NCI-H187 treated with DMSO at 0.1 percent for 48 hours (cell line): ENCODE measurements at places on chromosomes 1 and 21.

- DNase-seq: no peak
These were observed 12.9 kb downstream of the TRABD2B start for GRCh38 chr1:47984175-47984789.

GRCh38 chr1:232046451-232047306 lies 420.1 kb downstream of the DISC1 start:
- DNase-seq: no peak

- DNase-seq: no peak
These were observed 84.0 kb downstream of the MAN1C1 start for GRCh38 chr1:25700626-25701025.

GRCh38 chr1:24632832-24633175 lies 10.3 kb upstream of the SRRM1 start:
- DNase-seq: no peak

DNA sequence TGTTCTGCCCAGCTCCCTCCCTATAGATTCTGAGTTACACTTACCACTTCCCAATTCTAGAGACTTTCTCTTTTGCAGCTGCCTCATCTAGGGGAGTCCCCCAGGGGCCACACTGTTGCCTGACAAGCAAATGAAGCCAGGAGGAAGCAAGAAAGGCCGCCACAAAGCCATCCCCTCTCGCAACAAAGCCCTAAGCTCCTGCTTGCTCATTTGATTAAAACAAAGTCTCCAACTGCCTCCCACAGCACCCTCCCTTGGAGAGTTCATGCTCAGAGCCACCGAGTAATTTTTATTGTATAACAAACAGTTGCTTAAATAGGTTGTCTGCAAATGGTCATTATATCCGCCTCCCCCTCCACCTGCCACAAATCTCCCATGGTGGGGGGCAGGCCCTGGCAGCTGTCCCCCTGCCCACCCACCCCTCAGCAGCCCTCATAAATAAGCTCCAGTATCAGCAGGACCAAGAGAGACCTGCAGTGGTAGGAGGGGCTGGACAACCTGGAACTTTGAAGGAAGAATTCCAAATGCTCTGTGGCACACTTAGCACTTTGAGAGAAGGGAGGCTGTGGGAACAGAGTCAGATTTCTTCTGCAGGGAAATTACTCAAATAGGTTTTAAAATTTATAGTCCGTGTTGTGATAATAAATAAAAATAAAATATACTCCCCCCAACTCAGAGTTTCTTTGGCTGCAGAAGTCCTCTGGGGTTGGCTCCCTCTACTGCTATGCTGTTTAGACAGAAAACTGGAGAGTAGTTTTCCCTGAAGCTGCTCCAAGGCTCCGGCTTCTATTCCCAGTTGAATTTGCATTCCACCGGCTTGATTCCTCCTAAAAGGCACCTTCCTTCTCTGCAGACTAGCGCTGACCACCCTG lies 237.5 kb downstream of the TTLL7 start:
- no peak for DNase-seq

DNA sequence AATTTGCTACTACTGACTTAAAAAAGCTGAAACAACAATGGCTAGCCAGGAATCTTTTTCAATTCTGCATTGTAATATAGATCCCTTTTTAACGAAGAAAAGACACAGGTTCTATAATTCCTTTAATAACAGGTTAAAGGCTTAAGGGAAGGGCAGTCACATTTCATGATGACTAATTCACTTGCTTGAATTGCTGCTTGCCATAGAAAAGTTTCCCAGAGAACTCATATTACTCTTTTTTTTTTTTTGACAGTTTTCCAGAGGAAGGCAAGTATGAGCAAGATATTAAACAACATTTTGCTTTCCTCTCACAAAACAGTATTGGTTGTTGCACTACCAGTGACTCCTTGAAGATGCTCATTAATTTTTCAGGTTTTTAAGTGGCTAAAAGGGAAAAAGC lies 60.9 kb downstream of the IL23R start:
- no peak for DNase-seq

DNA sequence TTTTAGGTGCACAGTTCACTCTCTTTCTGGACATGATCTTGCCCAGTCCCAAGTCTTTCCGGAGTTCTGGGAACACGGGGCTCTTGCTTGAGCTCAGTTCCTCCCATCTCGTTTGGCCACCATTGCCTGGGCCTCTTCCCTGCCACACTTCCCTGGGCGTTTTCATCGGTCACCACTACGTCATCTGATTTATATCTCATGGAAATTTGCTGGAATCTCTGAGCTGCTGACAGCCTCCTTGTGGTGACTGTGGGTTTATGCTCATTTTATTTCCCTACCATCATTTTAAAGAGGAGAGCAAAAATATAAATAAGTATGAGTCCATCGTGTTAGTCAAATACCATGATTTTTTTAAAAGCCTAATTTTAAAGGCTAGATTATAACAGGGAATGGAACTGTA lies 449.1 kb upstream of the KAZN start:
- no peak for DNase-seq

- no peak for DNase-seq
These were observed at the start of gene RGS5 for GRCh38 chr1:163202833-163203451. TSS of gene RGS5 (minus strand) at chr1:163202916. CDS start at chr1:163202835, 81 bp downstream.

- DNase-seq: no peak
These were observed 199.3 kb downstream of the TTLL7 start for GRCh38 chr1:83799594-83799993.

DNA sequence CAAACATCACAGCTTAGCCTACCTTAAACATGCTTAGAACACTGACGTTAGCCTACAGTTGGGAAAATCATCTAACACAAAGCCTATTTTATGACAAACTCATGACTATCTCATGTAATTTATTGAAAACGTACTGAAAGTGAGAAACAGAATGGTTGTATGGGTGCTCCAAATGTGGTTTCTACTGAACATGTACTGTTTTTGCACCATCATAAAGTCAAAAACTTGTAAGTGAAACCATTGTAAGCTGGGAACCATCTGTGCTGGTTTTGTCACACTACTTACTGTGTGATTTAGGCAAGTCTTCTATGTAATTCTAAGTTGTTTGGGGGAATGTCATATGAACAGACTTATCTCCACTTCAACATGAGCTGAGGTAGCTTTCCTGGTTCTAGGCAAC lies 55.5 kb downstream of the TOR1AIP2 start:
- no peak for DNase-seq

DNA sequence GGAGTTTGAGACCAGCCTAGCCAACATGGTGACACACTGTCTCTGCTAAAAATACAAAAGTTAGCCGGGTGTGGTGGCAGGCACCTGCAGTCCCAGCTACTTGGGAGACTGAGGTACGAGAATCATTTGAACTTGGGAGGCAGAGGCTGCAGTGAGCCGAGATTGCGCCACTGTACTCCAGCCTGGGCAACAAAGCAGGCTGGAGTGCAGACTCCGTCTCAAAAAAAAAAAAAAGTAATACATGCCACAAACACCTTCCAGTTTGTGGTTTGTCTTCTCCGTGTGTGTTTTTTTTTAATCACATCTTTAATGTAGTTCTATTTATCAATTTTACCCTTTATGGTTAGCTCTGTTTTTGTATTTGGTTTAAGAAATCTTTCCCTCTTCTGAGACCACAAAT lies 22.3 kb downstream of the POGZ start:
- DNase-seq: no peak

- no peak for DNase-seq
These were observed 181.0 kb downstream of the DISC1 start for GRCh38 chr1:231807541-231807940.

- no peak for DNase-seq
These were observed 413.2 kb downstream of the PLA2G4A start for GRCh38 chr1:187241971-187242370.

- no peak for DNase-seq
These were observed 45.2 kb upstream of the PCP4 start for GRCh38 chr21:39822042-39822441.
